Daoy (cell line): ENCODE measurements at places on chromosomes 6 and 20. TPM values are rescaled to one million over a fixed set of nuclear protein-coding genes. Genes with fewer than 3 reads are reported as not detected.

The LGSN gene
- 0.23 TPM in 1 of 2 replicates, not detected in the other for total RNA-seq

The TRIM31 gene
- total RNA-seq: 0.11 TPM in 1 of 2 replicates, not detected in the other

The ASIP gene
- total RNA-seq: not detected in 2 replicates

The MAP7 gene
- 0.95 and 1.1 TPM in 2 replicates for total RNA-seq

The TNXB gene
- 0.11 and 0.24 TPM in 2 replicates for total RNA-seq

The OOEP gene
- total RNA-seq: not detected in 2 replicates
